ENCODE measurements at places on chromosomes 6 and 20.

DNA sequence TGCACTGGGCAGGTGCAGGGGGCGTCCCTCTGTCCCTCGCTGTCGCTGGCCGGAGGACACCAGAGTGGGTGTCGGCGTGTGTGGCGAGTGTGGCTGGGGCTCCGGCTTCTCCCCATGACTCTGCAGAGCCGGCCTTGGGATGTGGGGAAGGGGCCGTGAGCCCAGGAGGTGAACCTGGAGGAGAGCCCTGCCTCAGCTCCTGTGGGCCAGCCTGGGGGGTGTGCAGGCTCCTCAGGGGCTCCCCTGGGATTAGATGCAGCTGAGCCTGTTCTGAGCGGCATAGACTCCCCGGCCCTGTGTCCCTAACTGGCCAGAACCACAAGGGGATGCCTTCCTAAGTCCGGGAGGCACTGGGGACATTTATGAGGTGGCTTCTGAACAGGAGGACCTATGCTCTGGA, 73.2 kb upstream of the GATA5 start:
- DNase-seq, result no peak

DNA sequence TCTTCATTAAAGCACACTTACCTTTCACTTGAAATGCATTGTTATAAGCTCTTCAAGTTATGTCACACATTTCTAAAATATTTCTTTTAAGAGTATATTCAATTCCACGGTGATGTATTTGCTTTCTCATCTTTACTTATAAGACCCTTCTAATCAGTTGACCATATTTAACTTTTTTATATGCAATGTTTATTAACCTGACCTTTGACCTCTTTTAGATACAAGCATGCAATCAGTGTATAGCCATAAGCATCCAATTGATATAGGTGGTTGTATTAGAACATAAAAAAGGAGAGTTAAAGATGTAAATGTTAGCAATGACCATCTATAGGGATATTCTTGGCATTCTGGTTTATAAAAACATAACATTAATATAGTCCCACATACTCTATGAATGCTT, 9.2 kb downstream of the USP49 start:
- no peak for DNase-seq

GRCh38 chr6:1873781-1874180, 264.1 kb downstream of the FOXC1 start:
- DNase-seq, result no peak

DNA sequence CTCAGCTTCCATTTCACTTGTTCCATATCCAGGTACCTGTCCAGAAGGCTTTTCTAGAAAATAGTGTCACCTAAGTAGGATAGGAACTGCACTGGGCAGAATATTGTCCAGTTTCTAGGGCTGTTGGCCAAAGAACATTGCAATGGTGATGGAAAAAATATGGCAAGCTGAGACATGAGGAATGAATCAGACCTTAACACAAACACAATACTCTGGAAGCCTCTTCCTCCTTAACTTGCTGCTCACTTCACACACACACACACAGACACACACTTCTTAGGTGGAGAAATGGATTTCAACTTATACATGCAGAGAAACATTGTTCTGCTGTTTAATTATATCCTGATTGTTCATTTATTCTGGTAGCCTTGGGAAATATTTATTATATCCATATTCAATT, 203.0 kb upstream of the RGS17 start:
- no peak for DNase-seq

DNA sequence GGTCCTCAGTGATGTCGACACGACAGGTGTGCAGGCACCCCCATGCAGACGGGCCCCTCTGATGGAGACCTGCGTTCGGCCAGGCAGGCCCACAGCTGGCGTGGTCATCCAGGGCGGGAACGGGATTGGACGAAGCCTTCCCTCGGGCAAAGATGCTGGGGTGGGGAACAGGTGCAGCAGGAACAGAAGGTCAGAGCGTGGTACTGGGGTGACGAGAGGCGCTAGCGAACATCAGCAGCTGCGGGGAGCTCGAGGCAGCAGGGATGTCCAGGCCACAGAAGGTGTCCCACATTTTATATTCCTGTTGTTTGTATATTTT, 96.2 kb downstream of the SLC22A23 start:
- DNase-seq, result no peak

DNA sequence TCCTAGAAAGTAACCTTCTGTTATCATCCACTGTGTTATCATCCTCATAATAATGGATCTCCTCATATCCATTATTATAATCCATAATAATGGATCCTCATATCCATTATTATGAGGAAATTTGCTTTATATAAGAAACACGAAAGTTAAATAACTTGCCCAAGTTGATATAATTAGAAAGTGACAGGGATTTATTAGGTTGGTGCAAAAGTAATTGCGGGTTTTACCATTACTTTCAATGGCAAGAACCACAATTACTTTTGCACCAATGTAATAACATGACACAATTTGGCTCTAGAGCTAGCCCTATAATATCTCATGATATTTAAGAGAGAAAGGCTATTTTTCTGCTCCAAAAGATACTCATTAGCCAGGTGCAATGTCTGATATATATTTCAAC, 275.7 kb upstream of the STXBP5 start:
- DNase-seq, result no peak

DNA sequence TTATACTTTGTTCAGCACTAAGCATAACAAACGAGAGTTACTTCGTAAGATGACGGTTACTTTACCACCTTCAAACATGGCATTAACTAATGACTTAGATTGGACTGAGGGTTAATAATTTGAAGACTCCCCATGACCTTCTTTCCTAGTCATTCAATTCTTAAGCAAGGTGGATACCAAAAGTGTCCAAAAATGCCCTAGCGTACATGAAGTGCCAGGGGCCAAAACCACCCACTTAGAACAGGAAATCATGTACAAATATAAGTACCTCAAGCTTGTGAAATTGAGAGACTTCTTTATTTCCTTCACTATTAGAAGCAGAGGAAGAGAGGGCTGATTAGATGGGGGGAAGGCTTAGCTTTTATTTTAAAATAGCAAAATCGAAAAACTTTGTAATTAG, 166.4 kb downstream of the ATXN1 start:
- DNase-seq, result no peak

- DNase-seq, result peak; percentile 66
Measured at GRCh38 chr6:33410711-33411631, at the start of gene PHF1. Gene PHF1, plus strand, starts transcription at chr6:33411014. Its CDS starts 1,250 bp downstream, at chr6:33412264.

- no peak for DNase-seq
Measured at GRCh38 chr6:106519460-106520394, 109.6 kb downstream of the RTN4IP1 start.

GRCh38 chr6:24864343-24864742, 65.6 kb upstream of the ARMH2 start:
- DNase-seq, result no peak

DNA sequence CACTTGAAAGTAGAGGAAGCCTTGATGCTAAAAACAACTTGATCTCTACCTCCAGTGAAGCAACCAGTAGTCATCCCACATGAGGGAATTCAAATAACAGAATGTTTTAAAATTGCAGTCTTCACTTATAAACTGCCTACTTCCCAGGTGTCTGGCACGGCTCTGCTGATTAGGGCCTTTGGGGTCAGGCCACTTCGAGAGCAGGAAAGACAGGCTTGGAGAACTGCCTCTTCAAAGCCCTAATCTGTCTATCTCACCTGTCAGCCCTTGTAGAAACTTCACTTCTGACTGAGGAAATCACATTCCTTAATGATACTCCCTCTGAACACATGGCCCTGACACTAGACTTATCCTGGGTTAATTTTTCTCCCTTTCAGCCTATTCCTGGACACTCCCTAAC, 458.6 kb downstream of the TENT5A start:
- no peak for DNase-seq

- no peak for DNase-seq
Measured at GRCh38 chr20:33408313-33408712, 7.0 kb upstream of the CDK5RAP1 start.

- DNase-seq, result no peak
Measured at GRCh38 chr20:57621421-57622200, 1.4 kb upstream of the ZBP1 start.

GRCh38 chr6:47066418-47066817, 24.3 kb upstream of the ADGRF1 start:
- DNase-seq, result no peak

DNA sequence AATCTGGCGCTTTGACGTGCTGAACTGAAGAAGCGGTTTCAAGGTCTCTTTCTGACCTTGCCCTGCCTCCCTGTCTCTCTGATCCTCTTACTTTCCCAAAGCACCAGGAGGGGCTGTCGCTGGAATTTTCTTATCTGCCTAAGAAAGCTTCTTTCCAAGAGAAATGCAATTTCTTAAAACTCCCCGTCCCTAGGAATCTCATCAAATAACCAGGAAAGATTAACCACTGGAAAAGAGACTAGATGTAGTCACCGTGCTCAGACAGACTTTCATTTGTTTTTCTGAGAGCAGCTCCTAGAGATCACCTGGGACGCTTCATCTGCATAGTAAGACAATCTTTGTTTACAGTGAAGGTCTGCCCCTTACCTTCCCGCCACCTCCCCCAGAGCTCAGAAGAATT, 38.6 kb downstream of the PDYN start:
- DNase-seq, result no peak

DNA sequence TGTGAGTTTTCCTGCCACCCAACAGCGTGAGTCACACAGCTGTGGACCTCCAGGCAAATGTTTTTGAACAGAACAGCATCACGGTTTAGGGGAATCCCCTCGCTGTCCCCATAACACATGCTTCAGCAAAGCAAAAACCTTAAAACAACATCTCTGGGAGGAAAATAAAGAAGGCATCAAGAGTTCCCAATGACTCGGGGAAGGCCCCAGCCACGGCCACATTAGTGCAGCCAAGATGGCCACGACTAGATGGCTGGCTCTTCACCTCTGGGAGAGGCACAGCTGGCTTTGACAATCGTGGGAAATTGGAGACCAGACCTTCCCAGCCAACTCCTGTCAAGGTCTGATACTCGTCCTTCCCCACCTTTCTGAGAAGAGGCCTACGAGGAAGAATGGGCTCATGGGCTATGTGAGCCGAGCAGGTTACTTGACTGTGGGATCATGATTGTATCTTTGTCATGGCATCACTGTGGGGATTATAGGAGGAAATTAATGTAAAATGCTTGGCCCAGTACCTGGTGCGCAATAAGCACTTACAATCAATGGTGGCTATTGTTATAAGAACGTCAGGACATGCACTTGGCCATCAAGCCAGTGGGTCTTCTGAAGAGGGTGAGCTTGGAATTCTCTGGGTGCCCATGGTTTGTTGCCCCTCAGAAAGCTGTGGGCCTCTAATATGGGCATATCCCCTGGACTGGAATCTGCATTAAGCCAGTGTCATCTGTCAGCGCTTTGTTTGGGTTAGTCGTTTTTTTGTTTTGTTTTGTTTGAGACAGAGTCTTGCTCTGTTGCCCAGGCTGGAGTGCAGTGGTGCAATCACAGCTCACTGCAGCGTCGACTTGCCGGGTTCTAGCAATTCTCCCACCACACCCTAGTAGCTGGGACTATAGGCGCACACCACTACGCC, 43.6 kb downstream of the FGD2 start:
- no peak for DNase-seq

DNA sequence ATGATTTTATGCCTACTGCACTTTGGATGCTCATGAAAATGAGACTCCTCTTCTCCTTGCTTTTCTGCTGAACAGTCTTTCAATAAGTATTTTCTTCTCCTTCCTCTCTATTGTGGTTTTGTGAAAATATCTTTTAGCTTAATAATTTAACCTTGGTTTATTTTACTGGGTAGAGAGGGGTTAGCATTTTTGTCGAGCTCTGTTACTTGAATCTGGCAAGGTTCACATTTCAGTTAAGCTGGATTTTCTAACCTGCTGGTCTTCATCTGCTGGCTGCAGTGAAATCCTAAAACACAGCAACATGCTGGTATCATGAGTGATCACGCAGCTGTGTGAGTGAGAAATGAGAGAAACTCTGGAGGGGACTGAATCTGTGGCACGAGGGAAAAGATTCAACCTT, 222.7 kb upstream of the NOX3 start:
- DNase-seq, result no peak

DNA sequence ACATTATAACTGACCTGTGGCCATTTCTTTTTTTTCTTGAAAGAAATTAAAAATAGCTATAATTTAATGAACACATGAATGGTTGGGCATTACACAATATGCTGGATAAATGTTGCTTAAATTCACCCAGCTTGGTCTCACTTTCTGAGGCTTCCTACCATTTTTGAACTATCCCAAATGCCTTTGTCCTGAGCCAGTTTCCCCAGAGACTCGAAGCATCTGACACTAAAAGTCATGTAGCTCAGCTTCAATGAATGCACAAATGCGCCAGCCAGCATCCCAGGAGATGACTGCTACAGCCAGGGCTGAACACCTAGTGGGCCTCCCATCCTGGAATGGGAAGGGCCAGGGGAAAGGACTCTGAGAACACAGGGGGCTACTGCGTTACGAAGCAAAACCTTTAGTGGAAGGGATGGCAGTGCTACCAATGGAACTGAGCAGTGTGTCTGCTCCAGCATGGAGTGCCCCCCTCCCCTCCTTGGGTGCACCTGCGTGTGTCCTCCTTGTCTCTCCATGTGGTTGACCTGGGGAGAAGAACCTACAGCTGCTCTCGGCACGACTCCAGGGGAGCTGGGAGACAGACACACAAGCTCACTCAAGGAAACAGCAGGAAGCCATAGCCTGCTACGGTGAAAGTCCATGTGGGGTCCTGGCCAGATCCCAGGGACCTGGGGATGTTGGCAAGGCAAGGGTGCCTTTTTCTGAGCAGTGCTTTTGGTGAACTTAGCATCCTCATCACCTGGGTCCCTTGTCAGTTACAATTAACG, 60.9 kb downstream of the IRF4 start:
- DNase-seq, result no peak

- no peak for DNase-seq
Measured at GRCh38 chr6:47247227-47247797, 62.4 kb downstream of the TNFRSF21 start.

- DNase-seq, result no peak
Measured at GRCh38 chr6:167552961-167553735, 228.3 kb downstream of the TTLL2 start.

- DNase-seq, result no peak
Measured at GRCh38 chr6:41021832-41022231, 17.2 kb downstream of the UNC5CL start.

DNA sequence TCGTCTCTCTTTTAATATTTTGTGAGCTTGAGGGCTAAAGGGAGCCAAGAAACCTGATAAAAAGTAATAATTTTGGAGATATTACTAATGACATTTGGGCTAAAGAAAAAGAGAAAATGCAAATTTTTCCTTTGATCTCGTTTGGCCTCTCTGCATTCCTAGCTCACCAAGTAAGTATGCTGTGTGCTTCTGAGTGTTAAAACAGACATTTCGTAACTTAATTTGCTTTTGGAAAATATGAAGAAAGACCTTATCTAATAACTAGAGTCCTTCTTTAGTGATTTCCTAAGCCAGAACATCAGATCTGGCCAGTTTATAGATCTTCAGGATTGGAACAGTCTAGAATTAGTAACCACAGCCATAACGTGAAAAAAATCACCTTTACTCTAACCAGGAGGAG, 872.9 kb upstream of the SLC35B3 start:
- DNase-seq, result no peak

DNA sequence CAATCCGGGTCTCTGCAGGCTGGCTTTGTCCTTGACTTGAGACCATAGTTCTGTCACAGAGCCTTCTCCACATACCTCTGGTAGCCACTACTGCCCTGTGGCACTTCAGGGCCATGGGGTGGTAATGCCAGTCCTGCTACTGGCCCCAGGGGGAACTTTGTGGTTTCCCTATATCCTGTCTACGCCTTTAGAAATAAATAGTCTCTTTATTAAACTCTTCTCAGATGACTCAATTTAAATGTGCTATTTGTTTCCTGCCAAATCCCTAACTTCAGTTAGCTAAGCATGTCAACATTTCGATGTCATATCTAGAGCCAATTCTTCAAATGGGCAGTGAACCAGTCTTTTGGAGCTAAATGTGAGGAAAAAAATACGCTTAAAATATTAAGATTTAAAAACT, 60.1 kb downstream of the SEL1L2 start:
- no peak for DNase-seq

- no peak for DNase-seq
Measured at GRCh38 chr6:24440897-24441598, 38.3 kb downstream of the MRS2 start.
